ENCODE measurements at places on chromosomes 2 and 18.

DNA sequence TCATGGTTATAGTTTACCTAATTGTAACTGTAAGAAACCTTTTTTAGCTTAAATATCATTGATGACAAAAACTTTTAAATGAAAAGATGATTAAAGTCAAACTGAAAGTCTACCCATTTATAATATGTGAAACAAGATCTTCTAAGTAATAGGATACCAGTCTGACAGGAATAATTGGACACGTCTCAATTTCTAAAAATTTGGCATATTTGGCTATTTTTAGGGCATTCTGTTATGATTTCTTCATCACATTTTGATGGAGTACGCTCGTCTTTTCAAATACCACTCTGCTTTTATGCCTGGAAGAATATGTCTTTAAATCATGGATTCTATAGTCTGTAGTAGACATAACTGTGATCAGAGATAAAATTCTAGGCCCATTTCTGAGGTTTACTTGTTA lies 1.3 kb downstream of the R3HDM1 start:
- ATAC-seq, result no peak

DNA sequence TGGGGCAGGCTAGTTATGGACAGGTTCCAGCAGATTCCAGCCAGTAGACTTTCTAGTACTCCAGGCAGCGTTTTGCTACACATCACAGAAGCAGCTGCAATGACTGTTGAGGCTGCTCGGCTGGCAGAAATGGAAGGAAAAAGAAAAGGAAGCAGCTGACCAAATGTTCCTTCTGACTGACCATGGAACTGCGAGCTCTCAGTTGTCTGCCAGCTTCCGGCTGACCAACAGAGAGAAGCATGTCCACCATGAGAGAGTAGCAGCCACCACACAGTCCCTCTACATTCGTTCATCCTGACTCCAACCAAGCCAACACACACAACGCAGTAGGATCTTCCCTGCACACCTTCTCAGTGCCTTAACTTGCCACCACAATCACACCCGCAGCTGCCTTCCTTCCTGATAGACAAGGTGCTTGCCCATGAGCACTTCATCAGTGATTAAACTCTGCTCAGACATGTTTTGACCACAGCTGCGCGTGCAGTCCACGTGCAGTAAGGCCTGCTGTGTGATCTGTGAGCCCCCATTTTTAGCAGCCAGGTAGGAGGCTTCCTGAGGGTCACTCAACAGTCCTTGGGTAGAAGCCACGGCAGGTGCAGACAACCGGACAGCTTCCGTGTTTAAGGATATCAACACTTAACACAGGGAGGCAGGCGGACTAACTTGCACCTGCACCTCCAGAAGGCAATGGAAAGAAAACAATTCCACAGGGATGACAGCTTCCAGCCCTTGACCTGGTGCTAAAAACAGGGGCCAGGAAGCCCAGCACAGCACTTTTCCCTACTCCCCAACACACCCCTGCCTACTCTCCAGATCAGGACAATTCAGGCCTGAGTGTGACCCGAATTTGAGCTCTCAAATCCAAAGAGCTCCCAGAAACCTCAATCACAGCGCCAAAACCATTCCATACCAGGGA lies 996 bp downstream of the TGFBRAP1 start:
- peak; percentile 3 for ATAC-seq

DNA sequence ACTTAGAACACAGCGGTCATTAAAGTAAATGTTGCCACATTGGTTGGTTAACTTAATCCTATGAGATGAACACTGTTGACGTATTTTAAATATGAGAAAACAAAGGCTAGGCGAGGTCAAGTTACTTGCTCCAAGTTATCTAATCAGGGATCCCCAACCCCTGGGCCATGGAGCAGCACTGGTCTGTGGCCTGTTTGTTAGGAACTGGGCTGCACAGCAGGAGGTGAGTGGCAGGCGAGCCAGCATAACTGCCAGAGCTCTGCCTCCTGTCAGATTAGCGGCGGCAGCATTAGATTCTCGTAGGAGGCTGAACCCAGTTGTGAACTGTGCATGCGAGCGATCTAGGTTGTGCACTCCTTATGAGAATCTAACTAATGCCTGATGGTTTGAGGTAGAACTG lies 878.9 kb downstream of the CPS1 start:
- ATAC-seq, result no peak

DNA sequence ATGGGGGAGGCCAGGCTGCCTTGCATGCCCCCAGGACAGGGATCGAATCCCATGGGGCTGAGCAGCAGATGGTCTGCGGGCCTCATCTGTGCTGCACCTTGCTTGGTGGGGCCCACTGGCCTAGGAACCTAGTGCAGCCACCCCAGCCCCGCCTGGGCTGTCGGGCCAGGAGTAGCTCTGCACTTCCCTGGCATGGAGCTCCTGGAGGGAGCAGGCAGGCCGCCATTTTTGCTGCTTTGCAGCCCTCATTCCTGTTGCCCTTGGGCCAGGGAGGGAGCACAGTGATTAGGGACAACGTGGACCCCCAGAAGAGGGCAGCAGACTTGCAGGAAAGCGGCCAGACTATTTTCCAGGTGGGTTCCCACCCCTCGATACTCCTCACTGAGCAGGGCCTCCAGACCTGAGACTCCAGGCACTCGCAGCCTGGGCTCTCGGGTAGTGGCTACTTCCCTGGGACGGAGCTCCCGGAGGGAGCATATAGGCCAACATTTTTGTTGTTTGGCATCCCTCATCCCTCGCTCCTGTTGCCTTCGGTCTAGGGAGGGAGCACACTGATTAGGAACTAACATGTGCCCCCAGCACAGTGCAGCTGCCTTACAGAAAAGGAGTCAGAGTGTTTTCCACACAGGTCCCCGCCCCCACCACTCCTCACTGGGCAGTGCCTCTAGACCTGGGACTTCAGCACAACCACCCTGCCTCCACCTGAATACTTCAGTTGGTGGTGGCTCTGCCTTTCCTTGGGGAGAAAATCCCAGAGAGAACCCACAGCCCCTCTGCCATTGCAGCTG lies 99.5 kb downstream of the MAIP1 start:
- ATAC-seq, result no peak

DNA sequence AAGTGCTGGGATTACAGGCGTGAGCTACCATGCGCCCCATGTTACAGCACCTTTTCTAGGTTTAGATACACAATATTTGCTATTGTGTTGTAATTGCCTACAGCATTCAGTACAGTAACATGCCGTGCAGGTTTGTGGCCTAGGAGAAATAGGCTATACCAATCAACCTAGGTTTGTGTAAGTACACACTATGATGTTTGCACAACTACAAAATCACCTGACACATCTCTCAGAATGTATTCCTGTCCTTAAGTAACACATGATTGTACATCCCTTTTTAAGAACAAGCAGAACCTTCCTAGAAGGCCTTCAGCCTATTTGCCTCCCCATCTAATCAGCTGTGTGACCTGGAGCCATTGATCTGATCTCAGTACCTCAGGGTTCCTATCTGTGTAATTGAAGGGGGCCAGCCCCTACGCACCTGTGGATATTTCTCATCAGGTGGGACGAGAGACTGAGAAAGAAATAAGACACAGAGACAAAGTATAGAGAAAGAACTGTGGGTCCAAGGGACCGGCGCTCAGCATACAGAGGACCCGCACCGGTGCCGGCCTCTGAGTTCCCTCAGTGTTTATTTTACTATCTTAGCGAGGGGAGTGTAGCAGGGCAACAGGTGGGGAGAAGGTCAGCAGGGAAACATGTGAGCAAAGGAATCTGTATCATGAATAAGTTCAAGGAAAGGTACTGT lies 18.7 kb upstream of the TMBIM1 start:
- no peak for ATAC-seq

DNA sequence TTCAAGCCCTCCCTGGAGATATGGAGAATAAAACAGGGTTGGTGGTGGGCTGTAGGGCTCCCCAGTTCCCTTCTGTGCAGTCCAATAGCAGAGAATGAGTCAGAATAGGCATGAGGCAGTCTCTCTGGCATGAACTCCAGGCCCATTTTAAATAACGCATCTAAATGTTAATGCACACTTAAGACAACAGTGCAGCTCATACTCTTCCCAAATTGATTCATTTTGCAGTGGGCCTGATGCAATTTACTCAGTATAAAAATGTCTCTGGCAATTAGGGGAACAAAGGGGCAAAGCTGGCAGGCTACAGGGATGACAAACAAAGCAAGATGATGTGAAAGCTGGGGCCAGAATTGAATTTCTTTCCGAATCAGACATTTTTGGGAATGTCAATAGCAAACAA lies 402.8 kb downstream of the CLIP4 start:
- peak; percentile 93 for ATAC-seq

DNA sequence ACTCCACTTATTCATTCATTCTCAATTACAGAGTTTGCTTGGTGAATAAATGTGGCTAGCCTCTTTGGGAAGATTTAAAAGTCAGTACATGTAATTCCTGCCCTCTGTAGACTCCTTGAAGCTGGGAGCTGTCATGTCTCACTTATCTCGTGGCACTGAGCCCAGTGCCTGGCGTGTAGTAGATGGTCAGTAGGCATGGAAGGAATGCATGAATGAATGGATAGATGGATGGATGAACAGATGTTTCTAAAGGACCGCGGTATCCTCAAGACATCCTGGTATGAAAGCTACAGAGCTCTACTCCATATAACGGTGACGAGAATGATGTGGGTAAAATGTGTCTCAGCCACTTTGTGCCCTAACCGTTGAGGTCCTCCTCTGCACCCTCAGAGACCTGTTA lies 83.0 kb downstream of the MARCO start:
- no peak for ATAC-seq

DNA sequence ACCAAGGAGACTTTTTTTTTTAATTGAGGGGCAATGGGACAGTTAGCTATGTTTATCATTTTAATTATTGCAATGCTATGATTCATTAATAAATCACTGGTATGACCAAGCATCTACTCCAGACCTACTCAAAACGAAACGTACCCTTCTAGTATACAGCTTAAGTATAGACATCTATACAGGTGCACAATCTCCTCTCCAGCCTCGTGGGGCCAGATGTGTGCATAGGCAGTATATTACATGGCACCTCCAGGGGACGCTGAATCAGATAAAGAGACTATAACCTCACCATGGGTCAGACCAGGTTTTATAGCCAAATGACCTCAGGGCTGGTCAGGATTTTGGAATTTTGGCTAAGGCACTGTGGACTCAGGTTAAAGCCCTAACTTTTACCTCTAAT lies 86.6 kb downstream of the SS18 start:
- ATAC-seq, result no peak

GRCh38 chr2:127810156-127810618 lies 784 bp downstream of the WDR33 start:
- ATAC-seq, result no peak

DNA sequence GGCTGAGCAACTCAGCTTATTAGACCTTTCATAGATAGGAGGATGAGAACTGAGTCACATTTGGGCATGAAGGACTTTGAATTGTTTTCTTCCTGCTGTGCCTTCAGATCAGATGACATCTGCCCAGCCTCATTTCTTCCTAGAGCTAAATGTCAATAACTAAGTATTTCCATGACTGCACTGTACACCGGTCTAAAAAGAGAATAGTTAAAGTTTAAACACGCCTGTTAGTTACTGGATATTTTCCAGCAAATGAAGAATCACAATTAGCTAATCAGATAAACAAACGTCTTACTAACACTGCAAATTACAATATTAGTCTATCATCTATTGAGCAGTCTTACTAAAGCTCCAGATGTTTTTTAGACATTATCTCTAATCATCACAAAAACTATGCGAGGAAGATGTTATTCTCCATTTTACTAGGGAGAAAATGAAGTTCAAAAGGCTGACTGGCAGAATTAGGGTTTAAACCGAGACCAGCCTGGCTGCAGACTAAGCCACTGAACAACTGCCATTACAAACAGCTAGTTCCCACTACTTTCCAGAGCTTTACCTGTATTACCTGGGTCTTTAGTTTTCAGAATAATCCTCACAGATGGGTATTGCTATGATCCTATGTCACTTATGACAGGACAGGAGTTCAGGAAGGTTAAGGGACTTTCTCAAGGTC lies 69.4 kb upstream of the ZNF397 start:
- no peak for ATAC-seq

DNA sequence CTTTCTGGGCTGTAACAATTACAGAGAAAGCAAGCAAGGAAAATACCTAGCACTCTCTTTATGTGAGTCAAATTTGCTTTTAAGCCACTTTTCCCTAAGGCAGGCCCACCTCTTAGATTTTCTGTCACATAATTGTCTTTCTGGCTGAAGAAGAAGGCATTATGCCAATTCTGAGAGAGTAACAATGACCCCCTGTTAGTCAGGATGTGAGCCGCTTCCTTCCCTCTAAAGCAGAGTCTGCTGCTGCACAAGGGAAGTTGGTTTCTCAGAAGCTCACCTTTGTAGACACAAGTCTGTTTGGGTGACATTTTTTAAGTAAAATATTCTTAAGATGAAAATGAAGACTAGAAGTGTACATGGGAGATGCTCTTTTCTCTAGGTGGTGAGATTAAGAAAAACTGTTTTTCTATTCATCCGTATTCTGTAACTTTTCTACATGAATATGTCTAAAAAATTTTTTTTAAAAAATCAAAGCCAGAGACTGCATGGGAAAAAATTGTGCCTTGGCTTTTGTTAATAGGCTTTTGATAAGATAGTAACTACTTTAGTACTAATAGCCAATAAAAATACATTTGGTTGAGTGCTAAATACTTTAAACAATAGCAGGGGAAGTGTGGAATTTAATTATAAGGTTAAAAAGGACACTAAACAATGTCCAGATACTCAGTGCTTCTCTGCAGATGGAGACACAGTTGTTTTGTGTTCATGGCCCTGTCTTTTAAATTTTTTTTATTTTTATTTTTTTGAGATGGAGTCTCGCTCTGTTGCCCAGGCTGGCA lies 33.4 kb upstream of the VPS54 start:
- ATAC-seq, result no peak

DNA sequence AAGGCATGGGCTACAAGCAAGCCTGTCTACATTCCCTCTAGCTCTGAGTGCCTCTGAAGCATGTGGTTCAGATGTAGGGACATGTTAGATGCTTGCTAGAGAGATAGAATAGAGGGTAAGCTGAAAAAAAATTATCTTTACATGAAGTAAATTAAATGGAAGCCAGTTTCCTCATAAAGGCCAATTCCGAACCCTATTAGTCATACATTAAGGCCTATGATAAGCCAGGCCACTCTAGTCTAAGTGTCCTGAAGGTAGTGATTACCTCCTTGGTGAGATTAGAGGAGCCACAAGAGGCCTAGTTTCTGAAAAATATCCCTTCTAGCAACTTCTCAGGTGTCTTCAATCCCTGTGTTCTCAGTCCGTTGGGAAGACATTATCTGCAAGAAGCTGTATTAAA lies 72.4 kb upstream of the NPAS2 start:
- ATAC-seq, result no peak

DNA sequence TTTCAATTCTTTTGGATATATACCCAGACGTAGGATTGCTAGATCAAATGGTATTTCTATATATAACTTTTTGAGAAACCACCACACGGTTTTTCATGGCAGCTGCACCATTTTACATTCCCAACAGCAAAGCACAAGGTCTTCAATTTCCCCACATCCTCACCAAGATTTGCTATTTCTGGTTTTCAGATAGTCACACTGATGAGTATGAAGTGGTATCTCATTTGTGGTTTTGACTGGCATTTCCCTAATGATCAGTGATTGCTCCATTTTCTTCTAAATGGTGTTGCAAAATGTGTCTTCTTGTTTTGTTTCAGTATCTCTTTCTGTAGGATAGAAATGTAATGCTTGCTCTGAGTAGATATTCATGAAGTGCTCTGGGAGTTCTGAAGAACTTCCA lies 52.0 kb downstream of the ANKRD44 start:
- no peak for ATAC-seq
